Cardiac atrium fibroblast (primary cell): ENCODE measurements at places on chromosomes 5 and 9. TPM values are rescaled to one million over a fixed set of nuclear protein-coding genes. Genes with fewer than 3 reads are reported as not detected.

LCN10 gene
- total RNA-seq = not detected in 2 replicates

MELK gene
- total RNA-seq = 12.5 and 15.6 TPM in 2 replicates

IL9 gene
- total RNA-seq = not detected in 2 replicates

TOR4A gene
- 13.0 and 15.6 TPM in 2 replicates for total RNA-seq

MRPL50 gene
- 6.0 and 7.8 TPM in 2 replicates for total RNA-seq

SLC45A2 gene
- not detected in 2 replicates for total RNA-seq

RUSC2 gene
- total RNA-seq = 37.6 and 44.4 TPM in 2 replicates

NINJ1 gene
- total RNA-seq = 19.5 and 41.3 TPM in 2 replicates

SHC3 gene
- 7.8 and 25.1 TPM in 2 replicates for total RNA-seq

C9orf153 gene
- 0.16 TPM in 1 of 2 replicates, not detected in the other for total RNA-seq

ACSL6 gene
- not detected in 2 replicates for total RNA-seq

KLF9 gene
- total RNA-seq = 44.4 and 47.3 TPM in 2 replicates

BOD1 gene
- 48.9 and 49.6 TPM in 2 replicates for total RNA-seq

GTF2H2 gene
- 19.3 and 20.6 TPM in 2 replicates for total RNA-seq

CKMT2 gene
- 0.72 TPM in 1 of 2 replicates, not detected in the other for total RNA-seq

SPINK6 gene
- total RNA-seq = not detected in 2 replicates

ABO gene
- total RNA-seq = not detected in 2 replicates

PRUNE2 gene
- total RNA-seq = 5.2 and 17.8 TPM in 2 replicates

PGM5 gene
- total RNA-seq = 0.18 and 0.32 TPM in 2 replicates

TAF11L5 gene
- total RNA-seq = not detected in 2 replicates

SV2C gene
- total RNA-seq = not detected in 2 replicates

TRPM3 gene
- total RNA-seq = 0.18 and 3.9 TPM in 2 replicates

BAAT gene
- total RNA-seq = 0.16 TPM in 1 of 2 replicates, not detected in the other

PRDM9 gene
- total RNA-seq = not detected in 2 replicates

TRIM23 gene
- total RNA-seq = 7.8 and 10.2 TPM in 2 replicates

UNC13B gene
- total RNA-seq = 14.8 and 16.2 TPM in 2 replicates

CERCAM gene
- total RNA-seq = 198 and 199 TPM in 2 replicates

GRM6 gene
- not detected in 2 replicates for total RNA-seq

TIMD4 gene
- total RNA-seq = not detected in 2 replicates

GLDC gene
- total RNA-seq = 1.1 and 3.4 TPM in 2 replicates

LCN12 gene
- not detected in 2 replicates for total RNA-seq

FOXI1 gene
- total RNA-seq = not detected in 2 replicates

UBQLN1 gene
- 66.6 and 67.4 TPM in 2 replicates for total RNA-seq

PCDHB3 gene
- 0.16 TPM in 1 of 2 replicates, not detected in the other for total RNA-seq

NRARP gene
- 0.18 and 1.9 TPM in 2 replicates for total RNA-seq

NME5 gene
- total RNA-seq = 0.18 and 1.9 TPM in 2 replicates

SPATA31E1 gene
- not detected in 2 replicates for total RNA-seq

CCL27 gene
- total RNA-seq = not detected in 2 replicates

FSTL4 gene
- not detected in 2 replicates for total RNA-seq

PCDHB6 gene
- total RNA-seq = 0.49 TPM in 1 of 2 replicates, not detected in the other

MRRF gene
- 16.7 and 21.1 TPM in 2 replicates for total RNA-seq

TAS2R1 gene
- not detected in 2 replicates for total RNA-seq

MYORG gene
- 1.8 and 2.8 TPM in 2 replicates for total RNA-seq

CNTLN gene
- 3.7 and 4.2 TPM in 2 replicates for total RNA-seq
